ENCODE measurements at places on chromosomes 3 and 15.
A peak's percentile ranks its signal among the peaks of the same experiment; 100 is the strongest.

GRCh38 chr15:71250936-71251583 is 135.8 kb downstream of the THSD4 start:
- DNase-seq = no peak

DNA sequence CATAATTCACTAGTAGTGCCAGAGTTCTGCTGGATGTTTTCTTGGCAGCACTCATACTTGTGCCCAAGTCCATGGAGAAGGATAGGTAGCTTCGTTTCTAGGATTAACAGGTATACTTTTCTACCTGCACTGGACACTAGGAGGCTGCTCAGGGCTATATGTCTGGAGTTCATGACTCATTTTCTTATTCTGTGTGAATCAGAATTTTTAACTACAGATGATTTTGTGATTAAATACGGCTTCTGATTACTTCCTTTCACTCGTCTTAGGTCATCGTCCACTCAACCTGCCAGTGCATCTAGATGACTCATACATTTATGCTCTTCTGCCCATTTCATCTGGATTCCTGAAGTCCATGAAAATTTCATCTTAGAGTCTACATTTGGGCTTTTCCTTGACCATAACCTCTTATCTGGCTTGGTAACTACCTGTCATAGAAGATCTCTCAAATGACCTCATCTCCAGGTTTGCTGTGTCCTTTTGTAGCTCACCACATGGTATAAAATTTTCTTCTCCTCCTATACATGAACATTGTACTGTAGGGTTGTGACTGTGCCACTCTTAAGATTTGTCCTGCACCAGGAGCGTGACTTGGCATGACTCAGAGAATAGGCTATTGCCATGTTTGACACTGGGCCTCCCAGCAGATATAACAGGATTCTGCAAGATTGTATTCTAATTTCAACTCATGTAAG is 66.7 kb upstream of the GCSAM start:
- DNase-seq = peak; percentile 5

- no peak for DNase-seq
Measured at GRCh38 chr15:83658430-83659416, 4.8 kb downstream of the ADAMTSL3 start.

DNA sequence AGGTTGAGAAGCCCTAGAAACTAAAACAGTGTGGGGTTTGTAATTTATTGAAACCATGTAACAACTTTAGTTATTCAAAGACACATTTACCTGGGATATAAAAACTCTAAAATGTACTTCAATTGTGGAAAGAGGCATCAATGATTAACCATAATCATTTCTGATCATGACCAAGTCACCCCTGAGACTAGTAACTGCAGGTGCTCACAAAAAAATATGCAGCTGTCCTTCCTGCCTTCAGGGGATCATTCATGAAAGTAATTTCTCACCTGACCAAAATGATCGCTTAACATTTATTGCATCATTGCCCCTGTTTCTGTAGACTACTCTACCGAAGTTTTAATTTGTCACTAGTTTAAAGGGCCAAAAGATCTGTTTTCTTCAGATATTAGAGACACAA is 9.0 kb downstream of the ACP3 start:
- no peak for DNase-seq

DNA sequence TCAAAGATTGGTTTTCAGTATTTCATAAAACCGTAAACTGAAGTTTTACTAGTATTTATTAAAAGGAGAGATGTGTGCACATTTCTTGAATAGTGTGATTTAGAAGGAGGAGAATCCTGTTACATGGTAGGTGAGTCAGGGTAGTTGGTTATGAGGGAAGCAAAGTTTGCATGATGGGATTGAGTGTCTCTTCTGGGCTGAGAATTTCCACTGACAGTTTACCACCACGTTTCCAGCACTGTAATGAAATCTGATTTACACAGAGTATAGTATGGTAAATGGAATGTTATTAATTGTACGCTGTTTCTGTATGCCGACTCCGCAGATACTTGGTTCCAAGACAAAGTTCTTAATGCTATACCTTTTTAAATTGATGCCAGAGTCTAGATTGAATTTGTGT is 1.6 kb downstream of the NECTIN3 start:
- peak; percentile 60 for DNase-seq

- DNase-seq = no peak
Measured at GRCh38 chr3:110021659-110022058, 684.3 kb upstream of the DPPA4 start.

- peak; percentile 97 for DNase-seq
Measured at GRCh38 chr3:146503461-146504202, 34.3 kb upstream of the PLSCR2 start.

- DNase-seq = no peak
Measured at GRCh38 chr3:73926360-73927202, 301.8 kb upstream of the PDZRN3 start.

- DNase-seq = no peak
Measured at GRCh38 chr15:77706482-77707244, 74.0 kb upstream of the LINGO1 start.

- DNase-seq = peak; percentile 27
Measured at GRCh38 chr3:142779591-142779990, 55.8 kb downstream of the TRPC1 start.

DNA sequence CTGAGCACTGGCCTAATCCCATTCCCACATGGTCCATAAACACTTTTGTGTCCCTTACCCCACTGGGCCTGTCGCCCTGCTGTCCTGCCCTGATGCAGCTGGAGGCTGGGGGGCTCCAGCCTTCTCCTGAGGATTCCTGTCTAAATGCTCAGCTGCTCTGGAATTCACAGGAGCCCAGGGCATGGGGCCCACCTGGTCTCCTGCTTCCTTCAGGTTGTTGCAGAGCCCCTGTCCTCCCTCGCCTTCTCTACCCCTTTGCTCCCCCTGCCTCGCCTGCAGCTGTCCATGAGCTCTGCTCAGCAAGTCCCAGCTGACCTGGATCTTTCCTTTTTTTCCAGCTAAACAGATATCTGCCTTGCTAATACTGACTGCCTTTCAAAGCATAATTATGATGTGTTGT is 286.9 kb downstream of the XXYLT1 start:
- DNase-seq = no peak

GRCh38 chr3:47908744-47909143 is 105.8 kb downstream of the DHX30 start:
- DNase-seq = peak; percentile 24

DNA sequence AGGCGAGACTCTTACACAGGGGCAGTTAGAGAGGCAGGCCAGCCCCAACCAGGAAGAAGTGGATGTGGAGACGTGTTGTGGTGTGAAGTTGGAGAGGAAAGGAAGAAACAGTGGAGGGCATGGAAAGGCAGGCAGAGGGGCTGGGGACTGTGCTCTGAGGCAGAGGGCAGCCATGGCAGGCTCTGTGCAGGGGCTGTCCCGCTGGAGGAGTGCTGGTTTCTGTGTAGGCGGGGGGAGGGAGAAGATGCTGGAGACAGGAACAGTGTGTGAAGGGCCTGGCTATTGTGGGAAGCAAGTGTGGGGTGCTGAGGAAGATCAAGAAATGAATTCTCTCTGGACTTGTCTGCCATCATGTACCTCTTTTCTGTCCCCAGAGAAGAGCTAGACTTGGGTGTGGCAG is 21.0 kb downstream of the SNAPC5 start:
- no peak for DNase-seq

DNA sequence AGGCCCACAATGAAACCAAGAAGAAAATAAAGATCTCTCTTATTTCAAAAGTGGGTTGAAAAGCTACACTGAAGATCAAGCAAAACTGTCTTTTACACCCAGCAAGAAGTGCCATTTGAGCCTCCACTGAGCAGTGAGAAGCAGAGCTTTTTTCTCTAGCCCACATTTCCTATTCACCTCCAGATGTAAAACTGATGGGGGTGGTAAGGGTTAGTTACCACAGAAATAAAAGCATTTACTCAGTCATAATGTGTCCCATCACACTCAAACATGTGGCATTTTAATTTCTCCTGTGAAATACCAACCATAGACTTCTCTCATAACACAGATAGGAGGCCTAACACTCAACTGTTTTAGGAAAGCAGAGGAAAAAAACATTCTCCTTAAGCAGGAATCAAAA is 21.0 kb downstream of the IFT57 start:
- no peak for DNase-seq

DNA sequence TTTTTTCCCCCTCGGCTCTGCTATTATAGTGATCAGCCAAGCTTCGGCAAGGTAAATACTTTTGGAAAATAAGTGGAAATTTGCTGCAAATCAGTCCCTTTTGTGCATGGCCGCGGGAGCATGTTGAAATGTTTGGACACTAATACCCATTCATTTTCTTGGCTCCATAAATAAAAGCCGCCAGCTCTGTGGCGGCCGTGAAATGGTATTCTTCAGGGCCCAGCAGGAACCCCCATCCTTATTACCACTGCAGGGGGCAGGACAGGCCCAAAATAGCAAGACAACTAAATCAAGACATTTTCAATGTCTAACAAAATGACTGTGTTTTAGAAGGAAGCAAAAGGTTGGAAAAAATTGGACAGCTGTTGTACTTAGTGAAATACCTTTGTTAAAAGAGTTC is 362.3 kb downstream of the NR2F2 start:
- DNase-seq = no peak

GRCh38 chr3:136042608-136043221 is 77.2 kb downstream of the PPP2R3A start:
- DNase-seq = peak; percentile 77

DNA sequence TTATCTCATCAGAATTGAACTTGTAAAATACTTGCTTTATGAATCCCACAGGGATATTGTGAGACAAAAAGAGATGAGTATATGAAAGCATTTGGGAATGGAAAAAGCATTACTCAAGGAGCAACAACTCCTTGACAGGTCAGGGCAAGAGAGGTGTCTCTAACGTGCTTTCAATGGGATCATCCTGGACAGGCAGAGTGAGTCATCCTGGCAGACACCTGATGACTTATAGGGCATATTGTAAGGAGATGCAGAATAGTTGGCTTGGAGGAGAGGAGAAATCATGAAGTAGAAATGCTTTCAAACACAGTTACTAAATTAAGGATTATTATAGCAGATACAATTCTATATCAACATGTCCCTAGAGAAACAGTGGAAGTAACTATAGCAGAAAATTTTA is 71.9 kb upstream of the THSD4 start:
- no peak for DNase-seq

DNA sequence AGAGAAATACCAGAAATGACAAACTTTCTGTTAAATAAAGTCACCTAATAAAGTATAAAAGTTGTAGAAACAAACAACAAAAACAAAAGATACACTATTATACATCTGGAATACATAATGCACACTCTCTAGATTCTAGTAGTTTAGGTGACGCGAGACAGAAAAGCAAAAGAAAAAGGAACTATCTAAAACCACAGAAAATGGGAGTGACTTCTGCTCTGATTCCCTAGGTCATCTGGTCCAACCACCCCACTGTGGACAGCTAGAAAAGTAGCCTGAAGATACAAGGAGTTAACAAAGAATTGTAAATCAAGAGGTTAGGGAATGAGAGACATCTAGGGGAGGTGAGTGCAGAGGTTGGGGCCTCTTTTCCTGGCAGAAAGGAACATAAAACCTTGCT is 39.1 kb downstream of the DHX36 start:
- DNase-seq = no peak

GRCh38 chr15:54481819-54482218 is 503.6 kb downstream of the UNC13C start:
- no peak for DNase-seq

DNA sequence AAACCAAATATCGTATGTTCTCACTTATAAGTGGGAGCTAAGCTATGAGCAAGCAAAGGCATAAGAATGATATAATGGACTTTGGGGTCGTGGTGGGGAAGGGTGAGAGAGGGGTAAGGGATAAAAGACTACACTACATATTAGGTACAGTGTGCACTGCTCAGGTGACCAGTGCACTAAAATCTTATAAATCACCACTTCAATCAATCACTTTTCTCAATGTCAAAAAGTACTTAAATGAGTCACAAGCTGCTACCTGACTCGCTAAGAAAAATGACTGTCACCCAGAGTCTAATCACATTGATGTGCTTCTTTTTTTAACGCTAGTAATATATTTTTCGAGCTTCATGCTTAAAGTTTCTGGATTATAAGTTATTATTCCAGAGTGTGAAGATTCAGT is 95.5 kb downstream of the CBLB start:
- DNase-seq = no peak

DNA sequence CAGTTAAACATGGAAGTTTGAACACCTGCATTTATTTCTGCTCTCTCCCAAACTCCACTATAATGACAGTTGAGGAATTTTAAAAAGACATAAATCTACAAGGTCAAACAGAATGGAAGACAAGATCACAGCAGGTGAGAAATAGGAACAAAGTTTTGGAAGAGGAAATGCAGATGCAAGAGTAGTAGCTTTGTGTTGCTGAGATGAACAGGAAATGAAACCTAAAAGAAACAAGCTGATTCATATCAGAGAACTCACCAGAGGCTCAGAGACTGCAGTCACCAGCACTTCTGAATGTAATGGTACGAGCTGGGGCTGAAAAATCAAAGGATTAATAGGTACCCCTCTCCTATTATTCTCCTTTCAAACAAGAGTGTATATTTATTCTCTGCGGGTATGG is 459.9 kb downstream of the RAP2B start:
- peak; percentile 6 for DNase-seq

GRCh38 chr15:98745650-98746374 is 97.5 kb downstream of the IGF1R start:
- DNase-seq = peak; percentile 36

DNA sequence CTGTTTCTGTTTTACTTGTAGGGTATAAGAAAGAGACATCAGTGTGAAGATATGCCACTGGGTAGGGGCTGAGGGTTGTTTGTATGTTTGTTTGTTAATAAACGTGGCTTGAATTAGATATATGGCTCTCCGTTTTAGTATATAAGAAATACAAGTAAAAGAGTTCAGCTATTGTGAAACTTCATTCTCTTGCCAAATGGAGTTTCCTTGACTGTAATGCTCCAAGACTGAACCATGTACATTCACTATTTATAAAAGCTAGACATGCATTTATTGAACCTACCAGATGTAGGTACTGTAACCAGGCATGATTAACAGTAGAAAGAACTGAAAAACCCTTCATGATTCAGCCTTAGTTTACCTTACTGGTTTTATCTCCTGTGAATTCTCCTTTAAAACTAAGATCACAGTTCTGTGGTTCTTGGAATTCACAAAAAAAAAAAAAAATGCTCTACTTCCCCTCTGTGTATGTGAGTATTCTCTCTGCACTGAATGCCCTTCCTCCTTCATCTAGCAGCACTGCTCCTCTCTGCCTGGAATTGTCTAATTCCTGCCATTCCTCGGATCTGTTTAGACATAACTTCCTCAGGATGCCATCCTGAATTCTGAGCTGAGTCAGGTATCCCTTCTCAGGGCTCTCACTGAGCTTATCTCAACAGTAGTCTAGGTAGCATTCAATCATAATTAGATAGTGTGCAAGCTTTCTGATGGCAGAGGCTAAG is 504.4 kb downstream of the FHIT start:
- peak; percentile 3 for DNase-seq

GRCh38 chr15:60695713-60696522 is 217.0 kb upstream of the ICE2 start:
- peak; percentile 25 for DNase-seq

- DNase-seq = no peak
Measured at GRCh38 chr15:68615301-68615700, 36.5 kb downstream of the CORO2B start.

GRCh38 chr3:126394977-126395321 is 240 bp downstream of the CFAP100 start:
- DNase-seq = no peak
